Suppressor macrophage treated with lipopolysaccharide for 1 hour (primary cell): ENCODE measurements at places on chromosomes 2 and 18.

DNA sequence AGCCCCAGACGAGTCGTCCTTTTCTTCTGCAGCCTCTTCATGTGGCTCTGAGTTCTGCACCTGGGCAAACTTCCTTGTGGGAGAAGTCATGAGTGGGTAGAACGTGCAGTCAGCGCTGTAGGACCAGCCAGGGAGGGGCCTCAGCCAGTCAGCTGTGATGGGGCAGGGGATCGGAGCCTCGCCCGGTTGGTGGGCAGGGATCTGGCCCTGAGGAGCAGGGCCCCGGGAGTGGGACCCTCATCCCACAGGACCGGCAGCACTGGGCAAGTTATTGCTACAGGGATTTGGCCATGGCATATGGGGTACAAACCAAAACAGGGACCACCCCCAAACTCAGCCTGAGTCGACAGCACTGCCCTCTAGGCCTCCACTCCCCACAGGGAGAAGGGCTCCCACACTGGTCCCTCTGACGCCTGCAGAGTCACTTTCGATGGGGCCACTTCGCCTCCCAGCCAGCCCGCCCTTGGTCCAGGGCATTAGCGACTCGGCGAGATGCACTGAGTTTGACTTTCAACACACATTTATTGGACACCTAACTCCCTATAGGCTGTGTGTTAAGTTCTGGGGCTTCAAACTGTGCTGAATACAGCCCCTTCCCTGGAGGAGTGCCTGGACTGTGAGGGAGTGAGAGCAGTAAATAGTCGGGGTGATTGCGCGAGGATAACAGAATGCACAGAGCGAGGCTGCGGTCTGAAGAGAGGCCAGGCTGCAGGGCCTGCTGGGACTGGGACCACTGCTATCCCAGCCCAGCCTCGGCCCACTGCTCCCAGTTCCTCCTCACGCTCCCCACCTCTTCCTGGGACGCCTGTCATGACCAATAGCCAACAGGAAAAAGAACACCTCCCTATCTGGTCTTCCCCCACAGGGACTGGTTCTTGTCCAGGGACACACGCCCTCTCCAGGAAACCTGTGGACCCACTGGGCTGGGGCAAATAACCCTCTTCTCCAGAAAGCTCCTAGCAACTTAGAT is 55.9 kb downstream of the SDC1 start:
- DNase-seq: no peak

- no peak for DNase-seq
Observed at GRCh38 chr2:134201533-134201932, 52.3 kb upstream of the MGAT5 start.

DNA sequence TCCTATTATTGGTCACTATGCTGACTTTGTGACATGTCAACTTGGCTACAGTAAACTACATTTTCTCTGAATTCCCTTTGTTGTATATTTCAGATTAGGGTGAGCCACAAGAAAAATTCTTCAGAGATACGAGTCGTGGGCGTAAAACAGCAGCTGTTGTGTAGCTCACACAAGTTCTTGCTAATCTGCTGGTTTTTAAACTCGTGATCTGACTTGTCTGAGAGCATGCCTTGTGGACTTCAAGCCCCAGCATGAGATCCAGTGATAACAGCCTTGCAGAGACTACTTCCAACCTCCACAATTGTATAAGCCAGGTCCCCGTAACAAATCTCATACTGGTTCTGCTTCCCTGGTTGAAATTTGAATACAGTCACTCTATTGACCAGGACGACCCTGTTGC is 259.8 kb upstream of the LYPD1 start:
- DNase-seq: no peak

DNA sequence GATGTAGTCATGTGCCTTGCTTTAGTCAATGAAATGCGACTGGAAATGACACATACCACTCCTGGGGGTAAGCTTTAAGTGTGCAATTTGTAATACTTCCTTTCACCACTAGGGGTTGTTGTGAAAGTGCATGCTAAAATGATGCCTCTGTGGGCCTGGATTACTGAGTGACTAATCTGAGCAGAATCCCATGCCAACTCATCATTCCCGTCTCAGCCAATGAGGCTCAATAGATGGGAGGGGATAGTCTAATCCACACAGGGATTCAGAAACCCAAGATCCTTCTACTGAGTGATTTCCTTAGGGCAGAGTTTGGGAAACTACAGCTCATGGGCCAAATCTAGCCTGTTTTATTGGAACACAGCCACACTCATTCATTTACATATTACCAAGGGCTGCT is 54.0 kb downstream of the HRH4 start:
- peak; percentile 61 for DNase-seq

DNA sequence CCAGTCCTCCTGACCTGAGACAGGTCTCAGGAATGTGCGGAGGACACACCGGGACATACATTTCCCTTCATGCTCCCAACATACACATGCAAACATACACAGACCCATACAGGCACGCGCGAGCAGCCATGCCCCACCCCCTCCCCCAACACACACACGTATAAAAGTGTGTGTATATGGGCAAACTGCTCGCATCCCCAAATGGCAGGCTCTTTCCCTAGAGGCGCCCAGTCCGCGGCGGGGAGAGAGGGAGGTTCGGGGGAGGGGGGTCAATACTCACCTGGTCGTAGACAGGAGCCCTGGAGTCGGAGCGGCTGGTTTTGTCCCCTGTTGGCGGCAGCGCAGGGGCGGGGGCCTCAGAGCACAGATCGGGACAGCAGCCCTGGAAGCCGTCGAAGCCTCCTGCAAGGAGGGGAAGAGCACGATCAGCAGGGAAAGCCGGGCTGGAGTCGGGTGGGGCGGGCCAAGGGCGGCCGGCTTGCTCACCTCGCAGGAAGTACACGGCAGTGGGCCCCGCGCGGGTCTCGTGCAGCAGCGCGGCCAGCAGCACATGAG is 682 bp downstream of the DUSP2 start:
- DNase-seq: no peak
